ENCODE measurements at places on chromosomes 5 and 9.

GRCh38 chr9:90789862-90790261 lies 11.8 kb upstream of the SYK start:
- no peak for DNase-seq

- peak; percentile 80 for DNase-seq
These were observed 356.9 kb upstream of the WWC1 start for GRCh38 chr5:167934551-167934971.

DNA sequence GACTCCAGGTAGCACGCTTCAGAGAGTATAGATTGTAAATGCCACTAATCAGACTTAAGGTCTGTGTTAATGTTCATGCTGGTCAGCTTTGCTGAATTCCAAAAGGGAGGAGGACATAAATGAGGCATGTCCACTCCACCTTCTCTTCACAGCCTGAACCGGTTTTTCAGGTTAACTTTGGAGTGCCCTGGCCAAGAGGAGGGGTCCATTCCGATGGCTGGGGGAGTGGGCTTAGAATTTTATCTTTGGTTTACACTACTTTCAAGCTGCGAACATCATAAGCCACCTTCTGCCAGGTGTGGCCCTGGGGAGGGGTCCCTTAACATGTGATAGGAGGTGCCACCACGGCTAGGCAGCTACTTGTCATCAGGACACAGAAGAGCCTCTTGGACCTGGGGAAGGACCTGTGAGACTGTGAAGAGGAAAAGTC lies 24.2 kb downstream of the ABO start:
- no peak for DNase-seq

DNA sequence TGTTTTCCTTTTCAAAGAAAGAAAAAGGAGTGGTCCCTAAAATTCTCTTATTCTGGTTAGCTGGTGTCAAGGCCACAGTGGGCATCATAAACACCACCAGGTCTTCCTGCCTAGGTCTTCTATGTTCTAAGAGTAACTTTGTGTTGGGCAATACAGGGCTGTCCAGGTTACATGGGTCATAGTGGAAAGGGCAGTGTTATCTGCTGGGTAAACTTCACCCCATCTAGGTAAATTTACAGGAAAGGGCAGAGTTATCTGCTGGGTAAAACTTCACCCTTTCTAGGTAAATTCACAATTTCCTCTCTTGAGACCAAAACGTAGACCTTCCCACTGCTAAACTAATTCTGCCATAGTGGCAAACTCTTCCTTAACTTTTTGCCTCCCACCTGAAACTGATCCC lies 18.9 kb upstream of the JAKMIP2 start:
- no peak for DNase-seq

GRCh38 chr9:34987160-34987901 lies 2.2 kb upstream of the DNAJB5 start:
- peak; percentile 73 for DNase-seq

DNA sequence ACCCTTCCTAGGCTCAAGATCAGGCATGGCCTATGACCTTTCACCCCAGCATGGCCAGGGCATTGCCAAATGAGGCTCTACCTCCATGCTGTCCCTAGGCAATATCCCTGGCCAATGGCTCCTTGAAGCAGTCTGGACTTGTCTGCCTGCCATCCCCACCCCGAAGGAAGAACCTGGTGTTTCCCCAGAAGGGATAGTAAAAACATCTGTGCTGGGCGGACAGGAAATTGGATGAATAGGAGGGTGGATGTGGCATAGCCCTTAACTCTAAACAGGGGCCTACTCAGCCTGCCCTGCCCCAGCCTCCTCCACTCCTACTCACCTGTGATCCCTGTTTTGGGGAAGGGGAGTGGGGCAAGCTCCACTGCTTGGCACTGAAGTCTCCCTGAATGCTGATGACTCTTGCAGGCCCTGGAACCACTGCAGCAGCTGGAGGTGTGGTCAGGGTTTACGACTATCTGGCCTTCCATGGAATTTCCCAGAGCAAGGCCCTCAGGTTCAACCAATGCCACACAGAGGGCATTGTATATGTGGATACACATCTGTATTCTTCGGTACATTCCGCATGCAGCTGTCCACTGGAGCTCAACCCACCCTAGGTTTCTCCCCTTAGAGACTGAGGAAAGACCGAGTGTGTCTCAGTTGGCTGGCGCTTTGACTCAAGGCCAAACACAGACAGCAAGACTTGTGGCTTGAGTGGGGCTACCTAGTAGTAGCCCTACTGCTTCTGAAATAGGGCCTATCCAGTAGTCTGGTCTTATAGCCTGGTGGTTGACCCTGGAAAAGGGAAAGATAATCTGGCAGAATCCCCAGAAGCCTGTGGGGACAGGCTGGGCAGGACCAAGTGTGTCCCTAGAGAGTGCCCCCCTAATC lies 6.4 kb upstream of the P4HA2 start:
- DNase-seq, result no peak

DNA sequence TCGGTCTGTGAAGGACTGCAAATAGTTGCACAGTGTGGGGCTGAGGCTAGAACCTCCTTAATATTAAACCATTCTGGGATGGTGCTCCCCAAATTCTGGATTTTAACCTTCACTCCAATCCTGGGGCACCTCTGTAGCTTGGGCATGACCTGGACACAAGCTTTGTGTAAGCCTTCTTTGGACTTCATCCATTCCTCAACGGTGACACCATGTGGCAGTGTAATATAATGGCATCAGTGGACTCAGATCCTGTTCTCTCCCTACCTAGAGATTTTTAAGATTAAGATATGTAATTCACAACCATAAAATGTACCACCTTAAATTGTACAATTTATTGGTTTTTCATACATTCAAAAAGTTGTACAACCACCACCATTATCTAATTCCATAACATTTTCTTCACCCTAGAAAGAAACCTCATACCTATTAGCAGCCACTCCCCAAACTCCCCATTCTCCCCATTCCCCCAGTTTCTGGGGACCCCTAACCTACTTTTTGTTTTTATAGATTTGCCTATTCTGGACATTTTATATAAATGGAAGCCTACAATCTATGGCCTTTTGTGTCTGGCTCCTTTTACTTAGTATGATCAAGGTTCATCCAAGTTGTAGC lies 4.8 kb upstream of the PLGRKT start:
- DNase-seq, result peak; percentile 76

DNA sequence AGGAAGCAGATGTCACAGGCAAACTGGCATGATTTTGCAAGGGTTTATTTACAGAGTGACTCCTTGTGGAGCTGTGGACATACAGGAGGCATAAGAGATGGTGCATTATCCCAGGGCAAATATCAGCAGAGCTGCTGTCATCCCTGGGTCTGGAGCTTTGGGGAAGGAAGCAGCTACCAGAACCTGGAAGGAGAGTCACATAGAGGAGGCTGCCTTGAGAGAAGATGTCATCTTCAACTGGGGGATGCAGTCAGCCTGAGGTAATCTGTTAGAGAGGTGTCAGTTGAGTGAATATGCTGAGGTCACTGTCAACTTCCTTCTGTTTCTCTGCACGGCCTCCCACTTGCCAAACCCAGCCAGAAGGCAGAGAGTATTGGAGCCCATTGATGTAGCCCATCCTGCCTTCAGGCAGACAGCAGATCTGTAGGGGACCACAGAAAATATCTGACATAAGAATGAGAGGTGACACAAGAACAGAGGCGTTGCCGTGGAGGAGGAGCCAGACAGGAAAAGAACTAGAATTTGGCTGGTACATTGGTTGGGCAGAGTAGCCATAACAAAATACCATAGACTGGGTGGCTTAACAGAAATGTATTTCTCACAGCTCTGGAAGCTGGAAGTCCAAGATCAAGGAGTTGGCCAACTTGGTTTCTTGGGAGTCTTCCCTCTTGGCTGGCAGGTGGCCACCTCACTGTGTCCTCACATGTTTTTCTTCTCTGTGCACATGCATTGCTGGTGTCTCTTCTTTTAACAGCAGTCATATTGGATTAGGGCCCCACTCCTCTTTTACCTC lies 102.8 kb downstream of the SNX18 start:
- DNase-seq, result peak; percentile 23

- DNase-seq, result peak; percentile 1
These were observed 1495.6 kb upstream of the CDH6 start for GRCh38 chr5:29697785-29698414.

GRCh38 chr5:9538504-9538903 lies 7.4 kb downstream of the SEMA5A start:
- no peak for DNase-seq

All from kidney tubule cell (primary cell).